Spinal cord (tissue), 10 donors: ENCODE measurements at places on chromosomes 3 and 15.

DNA sequence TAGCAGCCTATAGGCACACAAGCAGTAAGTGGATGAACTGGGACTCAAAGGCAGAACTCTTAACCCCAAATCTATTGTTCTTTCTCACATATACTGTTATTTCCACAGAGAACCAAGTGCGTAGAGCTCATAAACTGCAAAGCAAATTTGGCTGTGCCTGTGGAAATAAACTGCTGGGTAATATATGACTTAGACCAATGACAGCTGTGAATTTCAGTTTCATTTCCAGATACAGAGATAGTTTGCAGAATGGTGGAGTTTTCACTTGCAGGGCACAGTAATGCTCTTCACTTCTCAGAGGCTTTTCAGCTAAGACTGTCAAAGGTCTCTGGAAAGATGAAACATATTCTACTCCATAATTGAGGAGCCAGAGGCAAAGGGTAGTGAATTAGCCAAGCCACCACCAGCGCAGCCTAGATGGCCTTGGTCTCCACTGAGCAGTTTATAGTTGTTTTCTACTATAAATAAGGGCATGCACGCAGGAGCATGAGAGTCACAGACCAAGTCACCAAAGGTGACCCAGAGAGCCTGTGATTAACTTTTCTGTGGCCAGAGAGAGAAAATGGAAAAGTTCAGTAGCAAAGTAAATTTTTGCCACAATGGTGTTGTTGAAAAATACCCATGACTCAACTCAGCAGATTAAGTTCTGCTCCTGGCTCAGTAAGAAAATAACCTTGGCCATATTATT, 180.7 kb upstream of the GRM7 start:
- H3K4me1 ChIP-seq: no peaks in the 10 kb centered on the region
- H3K27ac ChIP-seq: no peak overlapping the region
- H3K27me3 ChIP-seq: no peaks in the 10 kb centered on the region
- no peak for DNase-seq

DNA sequence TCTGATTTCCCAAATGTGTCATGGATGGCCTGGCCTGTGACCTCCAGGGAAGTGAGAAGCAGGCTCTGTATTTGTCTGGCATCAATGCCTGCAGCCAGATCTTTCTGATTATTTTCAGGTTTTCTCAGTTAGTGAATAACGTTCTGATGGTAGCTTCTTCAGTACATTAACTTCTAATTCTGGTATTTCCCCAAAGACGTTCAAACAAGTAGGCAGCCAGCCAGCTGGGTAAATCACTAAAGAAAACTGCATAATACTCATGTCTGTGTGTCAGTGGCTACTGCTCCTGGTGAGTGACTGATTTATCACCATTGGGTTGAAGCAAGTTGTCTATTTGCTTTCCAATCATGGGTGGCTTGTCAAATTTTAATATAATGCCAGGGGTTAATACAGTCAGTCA, 162.6 kb upstream of the PFN2 start:
- no peaks in the 10 kb centered on the region for H3K27me3 ChIP-seq
- H3K4me3 ChIP-seq: no peak overlapping the region
- DNase-seq: no peak

DNA sequence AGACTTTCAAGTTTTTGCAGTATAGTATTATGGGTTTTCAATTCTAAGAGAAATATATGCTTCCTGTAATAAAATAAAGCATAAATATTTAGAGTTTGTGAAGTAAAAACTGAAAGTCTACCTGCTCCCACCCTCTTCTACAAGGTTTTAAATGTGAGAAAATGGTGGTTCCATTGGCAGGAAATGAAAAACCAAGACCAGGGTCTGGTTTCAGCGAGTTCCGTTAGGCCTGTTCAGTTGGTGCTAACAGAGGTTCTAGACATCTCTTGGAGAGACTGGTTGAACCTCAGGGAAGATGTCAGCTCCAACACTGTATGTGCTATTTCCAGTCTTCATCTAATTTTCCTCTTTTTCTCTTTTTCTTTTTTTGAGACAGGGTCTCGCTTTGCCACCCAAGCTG, 11.8 kb upstream of the MYO1E start:
- H3K4me1 ChIP-seq: no peaks in the 10 kb centered on the region
- no peaks in the 10 kb centered on the region for H3K36me3 ChIP-seq
- no peaks in the 10 kb centered on the region for H3K27me3 ChIP-seq
- no peak overlapping the region for H3K4me3 ChIP-seq
- no peak overlapping the region for H3K27ac ChIP-seq

DNA sequence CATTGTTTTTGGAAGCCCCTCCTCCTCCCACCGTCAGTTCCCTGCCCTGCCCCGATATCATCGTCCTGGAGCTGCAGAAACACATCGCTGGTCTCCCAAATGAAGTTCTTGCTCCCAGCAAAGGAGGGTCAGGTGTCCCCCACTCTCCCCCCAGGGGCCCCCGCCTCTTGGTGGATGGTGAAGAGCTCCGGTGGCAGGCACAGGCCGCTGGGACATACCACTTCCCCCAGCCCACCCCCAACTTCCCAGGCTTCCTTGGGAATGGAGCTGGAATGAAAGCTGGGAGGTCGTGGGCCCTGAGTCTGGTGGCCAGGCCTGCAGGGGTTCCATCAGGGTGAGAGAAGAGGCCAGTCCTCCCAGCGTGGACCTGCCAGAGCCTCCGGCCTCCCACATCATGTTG, 137.7 kb downstream of the CHSY1 start:
- no peak overlapping the region for H3K27ac ChIP-seq
- DNase-seq: no peak
- peaks cover 54% of the 10 kb centered on the region for H3K4me1 ChIP-seq
- no peaks in the 10 kb centered on the region for H3K27me3 ChIP-seq
- no peak overlapping the region for H3K4me3 ChIP-seq

GRCh38 chr3:171879472-171879871, 36.3 kb downstream of the TMEM212 start:
- no peak overlapping the region for H3K4me3 ChIP-seq
- H3K27me3 ChIP-seq: no peaks in the 10 kb centered on the region
- no peak for DNase-seq

- H3K4me1 ChIP-seq: no peaks in the 10 kb centered on the region
- H3K27ac ChIP-seq: no peak overlapping the region
- DNase-seq: no peak
- H3K27me3 ChIP-seq: no peaks in the 10 kb centered on the region
- no peak overlapping the region for H3K4me3 ChIP-seq
Measured at GRCh38 chr3:80770106-80771074, 991.1 kb downstream of the GBE1 start.

DNA sequence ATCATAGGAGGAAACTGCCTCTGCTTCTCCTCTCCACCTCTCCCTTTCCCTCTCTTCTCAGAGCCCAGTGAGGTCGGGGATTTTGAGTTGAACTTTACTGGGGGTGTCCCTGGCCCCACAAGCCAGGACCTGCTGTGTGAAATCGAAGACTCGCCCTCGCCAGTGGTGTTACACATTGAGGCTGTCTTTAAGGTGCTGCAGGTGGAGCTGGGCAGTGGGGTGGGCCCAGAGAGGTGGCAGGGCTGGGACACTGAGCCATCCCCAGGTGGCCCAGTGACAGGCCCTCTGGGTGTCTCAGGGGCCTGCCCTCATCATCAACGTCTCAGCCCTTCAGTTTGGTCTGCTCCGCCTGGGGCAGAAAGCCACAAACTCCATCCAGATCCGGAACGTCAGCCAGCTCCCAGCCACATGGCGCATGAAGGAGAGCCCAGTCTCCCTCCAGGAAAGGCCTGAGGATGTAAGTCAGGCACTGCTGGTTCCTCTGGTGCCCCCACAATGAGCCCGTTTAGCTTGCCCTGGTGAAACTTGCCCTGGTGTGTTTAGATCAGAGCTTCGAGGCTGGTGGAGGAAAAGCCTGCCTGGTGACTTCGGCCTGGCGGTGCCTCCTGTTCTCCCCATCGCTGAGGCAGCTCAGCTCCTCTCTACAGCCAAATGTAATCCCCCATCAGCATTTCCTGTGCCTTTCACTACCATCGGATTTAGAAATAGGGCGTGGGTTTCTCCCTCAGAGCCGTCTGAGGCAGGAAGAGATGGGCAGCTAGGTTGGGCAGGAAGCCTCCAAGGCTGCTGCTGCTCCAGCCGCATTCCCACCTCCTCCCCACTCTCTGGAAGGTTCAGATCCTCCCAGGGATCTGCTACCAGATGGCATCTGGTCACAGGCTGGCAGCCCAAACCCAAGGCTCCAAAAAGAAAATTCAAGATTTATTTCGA, 39.2 kb downstream of the ACAA1 start:
- DNase-seq: no peak
- H3K4me1 ChIP-seq: peaks cover 34% of the 10 kb centered on the region
- no peak overlapping the region for H3K4me3 ChIP-seq
- no peaks in the 10 kb centered on the region for H3K36me3 ChIP-seq
- H3K27me3 ChIP-seq: no peaks in the 10 kb centered on the region
